ENCODE measurements at places on chromosomes 1 and 21.
A peak's percentile ranks its signal among the peaks of the same experiment; 100 is the strongest.

GRCh38 chr1:85445906-85446305 is 19.1 kb downstream of the DDAH1 start:
- no peak for DNase-seq

DNA sequence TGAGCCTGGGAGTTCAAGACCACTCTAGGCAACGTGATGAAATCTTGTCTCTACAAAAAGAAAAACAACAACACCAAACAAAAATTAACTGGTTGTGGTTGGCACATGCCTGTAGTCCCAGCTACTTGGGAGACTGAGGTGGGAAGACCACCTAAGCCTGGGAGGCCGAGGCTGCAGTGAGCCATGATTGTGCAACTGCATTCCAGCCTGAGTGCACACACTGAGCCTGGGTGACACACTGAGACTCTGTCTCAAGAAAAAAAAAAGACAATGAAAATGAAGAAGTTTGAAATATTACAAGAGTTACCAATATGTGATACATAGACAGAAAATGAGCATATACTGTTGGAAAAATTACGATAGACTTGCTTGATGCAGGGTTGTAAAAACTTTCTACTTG is 31.9 kb downstream of the PDC start:
- DNase-seq: peak; percentile 41

DNA sequence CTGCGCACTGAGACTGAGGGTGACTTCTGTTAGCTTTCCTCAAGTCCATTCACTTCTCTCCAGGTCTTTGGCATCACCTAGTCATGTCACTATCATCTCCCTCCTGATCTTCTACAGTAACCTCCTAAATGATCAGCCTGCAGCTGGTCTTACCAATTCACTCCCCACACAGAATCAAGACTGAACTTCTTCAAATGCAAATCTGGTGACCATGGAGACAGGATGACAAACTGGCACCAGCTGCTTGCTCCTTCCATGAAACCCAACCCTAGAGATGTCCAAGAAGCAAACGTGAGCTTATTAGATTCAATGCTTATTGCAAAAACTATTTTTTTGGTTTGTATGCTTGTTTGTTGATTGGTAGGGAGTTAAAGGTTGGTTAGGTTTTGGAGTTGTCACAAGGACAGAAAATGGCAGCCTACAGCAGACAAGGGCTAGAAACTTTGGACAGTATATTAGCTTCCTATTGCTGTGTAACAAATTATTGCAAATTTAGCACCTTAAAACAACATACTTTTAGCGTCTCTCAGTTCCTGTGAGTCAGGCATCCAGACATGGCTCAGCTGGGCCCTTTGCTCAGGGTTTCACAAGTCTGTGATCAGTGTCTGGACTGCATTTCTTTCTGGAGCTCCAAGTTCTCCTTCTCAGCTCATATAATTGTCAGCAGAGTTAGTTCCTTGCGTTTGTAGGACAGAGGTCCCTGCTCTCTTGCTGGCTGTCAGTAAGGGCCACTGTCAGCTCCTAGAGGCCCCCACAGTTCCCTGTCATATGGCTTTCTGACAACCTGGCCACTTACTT is 53.3 kb upstream of the GJA8 start:
- DNase-seq: peak; percentile 42

GRCh38 chr1:33358114-33358794 is 37.4 kb upstream of the A3GALT2 start:
- no peak for DNase-seq

DNA sequence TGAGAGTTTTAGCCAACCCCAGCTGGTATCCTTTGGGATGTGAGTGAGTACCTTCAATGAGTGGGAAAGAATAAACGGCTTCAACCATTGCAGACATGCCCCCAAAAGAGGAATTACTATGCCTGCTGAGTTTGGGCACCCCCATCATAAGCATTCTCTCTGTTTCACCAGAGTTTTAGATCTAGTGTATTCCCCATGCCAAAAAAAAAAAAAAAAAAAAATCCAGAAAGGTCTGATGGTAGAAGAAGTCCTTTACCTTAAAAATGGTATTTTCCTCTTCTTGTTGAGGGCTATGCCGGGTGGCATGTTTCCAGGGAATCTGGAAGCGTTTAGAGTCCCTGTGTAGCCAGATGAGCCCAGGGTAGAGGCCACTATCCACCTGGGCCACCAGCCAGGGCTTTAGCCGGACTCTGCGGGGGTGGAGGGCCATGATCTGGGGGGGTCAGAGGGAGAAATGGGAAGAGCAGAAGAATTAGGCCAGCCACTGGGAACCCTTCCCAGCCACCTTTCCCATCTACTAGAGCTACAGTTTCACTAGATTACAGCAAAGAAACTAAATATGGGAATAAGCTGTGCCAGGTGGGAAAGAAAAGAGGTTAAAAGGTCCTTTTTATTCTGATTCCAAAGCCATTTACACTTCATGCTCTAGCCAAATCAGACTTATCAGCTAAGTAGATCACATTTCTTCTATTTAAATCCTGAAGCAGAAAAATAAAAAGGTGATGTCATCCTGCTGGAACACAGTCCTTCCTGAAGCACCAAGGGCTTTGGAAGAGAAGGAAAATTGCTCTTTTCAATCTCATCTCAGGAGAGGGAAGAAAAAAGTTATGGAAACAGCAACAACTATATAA is 4.7 kb downstream of the IRF6 start:
- DNase-seq: no peak

- no peak for DNase-seq
These were observed 8.6 kb upstream of the RAB29 start for GRCh38 chr1:205783904-205784303.

DNA sequence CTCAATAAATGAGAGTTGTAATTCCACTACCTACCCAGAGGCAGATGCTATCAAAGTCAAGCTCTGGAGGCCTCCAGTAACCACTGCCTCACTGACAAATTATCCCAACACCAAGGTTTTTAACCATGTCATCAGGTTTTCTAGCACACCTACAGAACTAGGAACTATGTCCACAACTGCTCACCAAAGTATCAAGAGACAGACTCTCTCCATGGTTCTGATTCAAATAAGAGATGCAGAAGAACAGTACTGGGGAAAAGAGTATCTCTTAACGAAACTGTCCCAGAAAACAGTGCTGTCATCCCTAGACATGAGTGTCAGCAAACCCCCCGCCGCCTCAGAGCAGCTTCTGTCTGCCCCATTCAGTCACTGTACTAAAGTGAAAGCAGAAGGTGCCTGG is 301.7 kb downstream of the OMA1 start:
- no peak for DNase-seq

GRCh38 chr1:241992734-241993133 is 6.2 kb downstream of the MAP1LC3C start:
- DNase-seq: peak; percentile 28

DNA sequence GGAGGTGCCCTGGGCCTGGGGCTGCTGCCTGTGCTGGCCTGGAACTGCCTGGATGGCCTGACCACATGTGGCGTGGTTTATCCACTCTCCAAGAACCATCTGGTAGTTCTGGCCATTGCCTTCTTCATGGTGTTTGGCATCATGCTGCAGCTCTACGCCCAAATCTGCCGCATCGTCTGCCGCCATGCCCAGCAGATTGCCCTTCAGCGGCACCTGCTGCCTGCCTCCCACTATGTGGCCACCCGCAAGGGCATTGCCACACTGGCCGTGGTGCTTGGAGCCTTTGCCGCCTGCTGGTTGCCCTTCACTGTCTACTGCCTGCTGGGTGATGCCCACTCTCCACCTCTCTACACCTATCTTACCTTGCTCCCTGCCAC is 1.8 kb downstream of the GPR3 start:
- no peak for DNase-seq

DNA sequence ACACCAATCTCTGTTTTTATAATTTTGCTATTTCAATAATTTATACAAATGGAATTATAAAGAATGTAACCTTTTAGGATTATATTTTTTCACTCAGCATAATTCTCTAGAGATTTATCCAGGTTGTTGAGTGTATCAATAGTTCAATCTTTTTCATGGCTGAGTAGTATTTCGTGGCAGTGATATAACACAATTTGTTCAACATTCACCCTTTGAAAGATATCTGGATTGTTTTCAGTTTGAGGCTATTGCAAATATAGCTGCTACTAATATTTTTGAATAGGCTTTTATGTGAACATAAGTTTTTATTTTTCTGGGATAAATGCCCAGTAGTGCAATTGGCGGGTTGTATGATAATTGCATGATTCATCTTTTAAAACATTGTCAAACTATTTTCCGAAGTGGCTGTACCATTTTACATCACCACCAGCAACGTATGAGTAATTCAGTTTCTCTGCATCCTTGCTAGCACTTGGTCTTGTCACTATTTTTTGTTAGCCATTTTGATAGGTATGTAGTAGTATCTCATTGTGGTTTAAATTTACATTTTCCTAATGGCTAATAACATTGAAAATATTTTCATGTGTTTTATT is 55.6 kb upstream of the ABCD3 start:
- no peak for DNase-seq

Measured in inflammatory macrophage treated with lipopolysaccharide for 4 hours (primary cell).